Activated CD8-positive, alpha-beta memory T cell treated with anti-CD3 and anti-CD28 coated beads, Interleukin-2, amount 10 ng/mL, durations not matched to agents 7 days and 5 days (primary cell): ENCODE measurements at places on chromosomes 16 and 17. TPM values are rescaled to one million over a fixed set of nuclear protein-coding genes. Genes with fewer than 3 reads are reported as not detected.

The ZPBP2 gene
- total RNA-seq: not detected

The ACSM2A gene
- total RNA-seq: not detected

The EXOC3L1 gene
- total RNA-seq: not detected

The KRTAP1-5 gene
- total RNA-seq: not detected

The ARL5C gene
- 0.35 TPM for total RNA-seq

The TRPV3 gene
- 0.98 TPM for total RNA-seq

The CD300LD gene
- not detected for total RNA-seq

The SLC35G6 gene
- not detected for total RNA-seq

The PRR35 gene
- not detected for total RNA-seq

The FNDC8 gene
- not detected for total RNA-seq

The MAP2K3 gene
- total RNA-seq: 65.5 TPM

The IFT20 gene
- 20.2 TPM for total RNA-seq

The RASL10B gene
- not detected for total RNA-seq

The NGFR gene
- total RNA-seq: 0.20 TPM

The SLC47A2 gene
- not detected for total RNA-seq

The ORC6 gene
- total RNA-seq: 59.0 TPM

The SLFN12 gene
- 31.6 TPM for total RNA-seq

The TBC1D3I gene
- 0.45 TPM for total RNA-seq

The INCA1 gene
- 0.23 TPM for total RNA-seq

The HOXB9 gene
- 8.4 TPM for total RNA-seq

The C16orf89 gene
- not detected for total RNA-seq
